Stimulated activated CD8-positive, alpha-beta memory T cell treated with anti-CD3 and anti-CD28 coated beads, Interleukin-15, amount 100 ng/mL, for 1 hour (primary cell): ENCODE measurements at places on chromosomes 5 and 9.

DNA sequence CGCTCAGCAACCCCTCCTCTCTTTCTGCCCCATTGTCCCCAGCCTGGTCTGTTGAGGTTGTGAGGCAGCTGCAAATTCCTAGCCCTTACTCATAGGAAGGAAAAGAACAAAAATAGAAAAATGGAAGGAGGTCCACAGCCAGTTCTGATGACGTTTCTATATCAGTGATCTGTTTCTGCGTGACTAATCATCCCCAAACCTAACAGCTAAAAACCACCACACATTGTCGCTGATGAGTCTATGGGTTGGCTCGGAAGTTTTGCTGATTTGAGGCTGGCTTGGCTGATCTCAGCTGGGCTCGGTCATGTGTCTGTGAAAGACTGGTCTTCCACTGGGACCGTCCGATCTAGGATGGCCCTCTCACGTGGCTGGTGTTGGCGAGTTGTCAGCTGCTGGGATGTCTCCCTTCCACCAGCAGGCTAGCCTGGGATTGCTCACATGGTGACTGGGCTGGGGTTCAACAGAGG, 200.6 kb upstream of the ZNF618 start:
- no peak for DNase-seq

DNA sequence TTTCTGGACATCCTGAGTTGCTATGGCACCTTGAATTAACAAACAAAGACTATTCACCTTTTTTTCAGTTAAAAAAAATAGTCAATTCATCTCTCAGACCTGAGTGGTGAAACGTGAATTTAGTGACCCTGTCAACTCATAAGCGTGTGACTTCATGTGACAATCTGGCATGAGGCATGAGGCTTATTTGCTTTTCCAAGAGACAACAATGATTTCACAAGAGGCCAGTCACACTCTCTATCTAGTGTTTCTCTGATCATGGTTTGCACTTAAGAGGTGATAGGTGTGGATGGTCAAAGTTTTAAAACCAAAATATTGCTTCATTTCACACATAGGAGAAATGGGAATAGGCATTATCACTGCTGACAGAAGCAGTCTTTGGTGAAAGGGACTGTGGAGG, 559.6 kb upstream of the ACO1 start:
- DNase-seq: no peak

GRCh38 chr5:36658038-36658756, 51.8 kb downstream of the SLC1A3 start:
- no peak for DNase-seq

- no peak for DNase-seq
Measured at GRCh38 chr5:54224103-54224826, 86.1 kb downstream of the ARL15 start.

DNA sequence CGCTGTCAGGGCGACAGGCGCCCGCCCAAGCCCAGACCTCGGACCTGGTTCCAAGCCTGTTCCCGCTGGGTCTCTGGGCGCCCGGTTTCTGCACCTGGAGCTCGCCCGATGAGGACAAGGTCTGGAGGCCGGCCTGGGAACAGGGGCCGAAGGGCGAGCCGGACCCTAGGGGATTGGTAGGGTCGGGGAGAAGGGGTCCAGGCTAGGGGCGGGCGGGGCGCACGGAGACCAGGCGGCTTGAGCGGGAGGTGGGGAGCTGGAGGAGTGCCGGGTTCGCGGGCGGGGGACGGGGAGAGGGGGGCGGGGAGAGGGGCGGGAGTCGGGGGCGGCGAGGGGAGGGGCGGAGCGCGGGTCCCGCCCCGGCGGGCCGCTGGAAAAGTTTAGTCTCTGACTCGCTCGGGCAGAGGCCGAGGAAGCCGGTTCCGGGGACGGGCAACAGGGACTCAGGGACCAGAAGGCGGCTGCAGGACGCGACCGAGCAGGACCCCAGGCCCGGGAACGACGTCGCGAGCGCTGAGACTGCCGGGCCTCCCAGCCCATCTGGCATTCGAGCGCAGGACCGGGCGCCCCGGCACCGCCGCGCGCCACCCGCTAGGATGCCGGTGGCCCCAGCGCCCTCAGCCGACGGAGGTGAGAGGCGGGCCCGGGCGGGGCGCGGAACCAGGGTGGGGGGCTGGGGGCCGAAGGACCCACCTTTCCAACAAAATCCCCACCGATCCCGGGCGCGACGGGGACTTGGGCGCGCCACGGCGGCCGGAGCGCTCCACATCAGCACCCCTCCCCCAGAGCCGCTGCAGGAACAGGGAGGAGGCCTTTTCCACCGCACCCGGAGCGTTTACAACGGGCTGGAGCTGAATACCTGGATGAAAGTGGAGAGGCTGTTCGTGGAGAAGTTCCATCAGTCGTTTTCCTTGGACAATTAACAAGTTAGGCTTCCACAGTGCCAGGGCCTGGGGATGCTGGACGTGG, at the start of gene S1PR3:
Gene S1PR3 (plus strand): TSS at position 403 of the 969 bp plus-strand sequence. CDS start 9,733 bp downstream, outside the sequence.
- no peak for DNase-seq

DNA sequence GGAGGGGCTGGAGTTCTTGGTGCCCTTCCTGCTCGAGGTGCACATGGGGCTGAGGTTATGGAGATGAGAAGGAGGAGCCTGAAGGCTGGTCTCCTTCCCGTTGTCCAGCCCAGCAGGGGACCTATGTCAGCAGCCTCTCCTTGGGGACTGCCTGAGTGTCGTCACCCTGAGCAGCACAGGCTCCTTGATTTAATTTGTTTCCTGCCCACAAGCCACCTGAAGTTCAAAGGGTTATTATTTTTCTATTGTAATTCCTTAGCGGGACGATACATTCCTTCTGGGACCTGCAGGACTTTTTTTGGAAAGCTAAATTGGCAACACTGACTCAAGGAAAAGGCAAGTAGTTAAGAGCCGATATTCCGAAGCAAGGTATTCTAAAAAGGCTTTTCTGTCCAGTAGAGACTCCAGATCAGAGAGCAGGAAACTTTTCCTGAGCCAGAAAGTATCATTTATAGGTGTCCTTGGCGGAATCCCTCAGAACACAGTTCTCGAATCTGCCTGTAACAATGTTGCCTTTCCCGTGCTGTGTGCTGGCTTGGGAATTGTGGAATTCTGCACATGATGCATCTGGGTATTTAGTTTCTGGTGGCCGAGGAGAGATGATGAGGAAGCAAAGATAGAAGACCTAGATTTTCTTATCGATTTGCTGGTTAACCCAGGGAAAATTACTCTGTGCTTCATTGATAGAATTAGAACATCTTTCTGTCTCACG, 55.4 kb downstream of the ARHGAP26 start:
- no peak for DNase-seq

- no peak for DNase-seq
Measured at GRCh38 chr9:99419070-99419469, 197.0 kb downstream of the SEC61B start.

DNA sequence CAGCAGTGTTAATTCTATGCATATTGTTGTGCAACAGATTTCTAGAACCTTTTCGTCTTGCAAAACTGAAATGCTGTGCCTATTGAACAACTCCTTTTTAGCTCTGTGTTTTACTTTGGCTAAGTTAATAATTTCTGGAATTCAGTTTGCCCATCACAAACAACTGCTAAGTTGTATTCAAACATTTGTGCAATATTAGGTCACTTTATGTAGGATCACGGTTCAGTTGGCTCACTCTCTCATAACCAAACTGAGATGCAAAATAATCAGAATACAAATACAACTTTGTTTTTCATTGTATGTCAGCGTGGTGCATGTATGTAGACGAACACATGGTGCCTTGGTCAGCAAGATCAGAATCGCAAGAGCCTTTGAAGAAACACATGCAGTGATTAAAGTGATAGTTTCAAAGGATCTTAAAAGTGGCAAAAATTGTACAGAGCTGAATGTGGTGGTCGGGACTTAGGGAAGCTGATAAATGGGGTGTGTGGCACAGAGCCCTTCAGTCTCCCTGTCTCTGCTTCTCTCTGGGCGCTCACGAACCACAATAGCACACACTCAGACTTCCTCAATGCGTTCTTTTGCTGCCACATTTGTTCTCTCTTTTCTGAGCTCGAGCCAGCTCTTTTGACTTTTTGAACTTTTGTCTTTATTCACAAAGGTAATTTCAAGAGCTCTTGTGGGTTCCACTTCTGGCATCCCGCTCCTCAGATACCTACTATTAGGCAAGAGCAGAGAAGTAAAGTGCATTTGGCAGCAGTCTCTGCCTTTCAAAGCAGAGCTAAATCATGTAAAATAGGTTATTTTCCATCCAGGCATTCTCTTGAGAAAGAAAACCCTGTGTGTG, 112.4 kb upstream of the CTSL start:
- no peak for DNase-seq

GRCh38 chr9:96056226-96056625, 180.7 kb downstream of the ERCC6L2 start:
- DNase-seq: no peak

- DNase-seq: no peak
Measured at GRCh38 chr9:123049589-123050222, 16.2 kb downstream of the GPR21 start.

- no peak for DNase-seq
Measured at GRCh38 chr5:138699482-138699881, 53.7 kb upstream of the CTNNA1 start.

DNA sequence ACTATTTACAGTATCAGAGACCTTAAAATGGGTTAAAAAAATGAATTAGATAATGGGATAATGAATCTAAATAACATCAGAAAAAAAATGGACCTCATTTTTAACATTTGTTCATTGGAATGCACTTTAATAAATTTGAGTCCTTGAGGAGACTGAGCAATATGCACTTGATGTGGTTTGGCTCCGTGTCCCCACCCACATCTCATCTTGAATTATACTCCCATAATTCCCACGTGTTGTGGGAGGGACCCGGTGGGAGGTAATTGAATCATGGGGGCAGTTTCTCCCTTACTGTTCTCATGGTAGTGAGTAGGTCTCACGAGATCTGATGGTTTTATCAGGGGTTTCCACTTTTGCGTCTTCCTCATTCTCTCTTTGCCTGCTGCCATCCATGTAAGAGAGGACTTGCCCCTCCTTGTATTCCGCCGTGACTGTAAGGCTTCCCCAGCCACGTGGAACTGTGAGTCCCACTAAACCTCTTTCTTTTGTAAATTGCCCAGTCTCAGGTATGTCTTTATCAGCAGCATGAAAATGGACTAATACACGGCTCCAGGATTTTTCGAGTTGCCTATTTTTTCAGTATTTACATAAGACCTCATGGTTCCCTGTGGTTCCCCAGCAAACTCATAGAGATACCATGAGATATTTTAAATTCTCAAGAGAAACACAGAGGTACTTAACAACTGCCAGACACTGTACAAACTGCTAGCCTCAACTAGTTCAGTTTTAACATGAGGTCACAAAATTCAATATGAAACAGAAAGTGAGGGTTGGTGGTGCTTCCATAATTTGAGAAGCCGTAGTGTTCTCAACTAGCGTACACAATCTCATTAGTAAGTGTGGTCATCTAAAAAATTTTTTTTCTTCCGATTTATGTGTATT, 128.3 kb downstream of the TLE1 start:
- no peak for DNase-seq

DNA sequence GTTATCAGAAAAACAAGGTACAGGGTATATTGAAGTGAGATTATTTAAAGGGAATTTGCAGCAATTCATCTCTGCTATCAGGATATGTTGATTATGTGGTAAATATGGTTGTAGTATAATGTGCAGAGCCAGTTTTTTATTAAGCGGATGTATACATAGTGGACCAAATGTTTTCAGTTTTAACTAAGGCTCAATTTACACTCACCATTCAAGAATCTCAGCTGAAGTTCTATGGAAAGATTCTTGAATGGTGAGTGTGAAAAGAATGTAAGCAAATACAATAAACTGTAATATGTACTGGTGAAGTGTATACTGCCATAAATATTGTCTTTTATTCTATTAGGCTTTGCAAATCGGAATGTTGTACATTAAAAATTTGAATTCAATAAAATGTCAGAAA, 895.9 kb upstream of the CDH10 start:
- no peak for DNase-seq

DNA sequence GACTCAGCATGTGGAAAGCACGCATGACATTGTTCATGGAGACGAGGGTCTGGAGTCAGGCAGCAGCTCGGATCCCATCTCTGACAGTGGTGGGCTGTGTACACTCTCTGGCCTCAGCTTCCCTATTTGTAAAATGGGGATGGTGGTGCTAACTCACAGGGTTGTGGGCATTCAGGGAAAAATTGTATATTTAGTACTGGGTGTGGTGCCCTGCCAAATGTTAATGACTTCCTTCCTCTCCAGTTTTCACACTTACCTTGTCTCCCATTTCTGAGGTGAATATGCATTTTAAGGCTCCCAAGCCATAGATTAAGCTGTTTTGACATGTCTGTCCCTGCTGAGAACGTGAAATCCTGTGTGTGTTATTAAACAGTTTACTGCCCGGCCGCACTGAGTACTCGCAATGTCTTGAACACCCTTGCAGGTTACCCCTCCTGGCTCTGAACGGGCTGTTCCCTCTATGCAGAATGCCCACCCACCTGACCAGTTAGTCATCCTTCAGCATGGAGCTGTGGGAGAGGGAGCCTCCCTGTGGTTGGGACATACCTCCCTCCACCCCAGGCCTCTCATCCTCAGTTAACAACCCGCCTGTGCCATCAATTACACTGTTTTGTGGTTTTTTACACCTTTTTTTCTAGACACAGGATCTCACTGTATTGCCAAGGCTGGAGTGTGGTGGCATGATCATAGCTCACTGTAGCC, 25.8 kb downstream of the TJP2 start:
- DNase-seq: no peak

- no peak for DNase-seq
Measured at GRCh38 chr5:64292611-64293215, 127.1 kb downstream of the RNF180 start.

DNA sequence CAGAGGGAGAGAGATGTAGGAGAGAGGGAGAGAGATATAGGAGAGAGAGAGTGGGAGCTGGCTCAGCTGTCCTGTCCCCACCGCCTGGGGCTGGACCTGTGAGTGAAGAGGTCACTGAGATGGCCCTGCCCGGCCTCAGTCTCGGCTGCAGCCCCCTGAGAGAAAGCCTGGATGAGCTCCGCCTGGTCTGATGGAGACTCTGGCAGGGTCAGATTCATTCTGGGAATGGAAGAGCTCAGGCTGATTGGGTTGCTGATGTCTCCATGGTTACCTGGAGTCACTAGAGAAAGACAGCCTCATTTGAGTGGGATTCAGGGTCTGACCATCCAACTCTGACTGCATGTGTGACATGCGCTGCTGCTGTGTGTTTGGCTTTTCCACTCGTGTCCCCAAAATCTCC, 27.1 kb upstream of the SEMA4D start:
- DNase-seq: no peak

DNA sequence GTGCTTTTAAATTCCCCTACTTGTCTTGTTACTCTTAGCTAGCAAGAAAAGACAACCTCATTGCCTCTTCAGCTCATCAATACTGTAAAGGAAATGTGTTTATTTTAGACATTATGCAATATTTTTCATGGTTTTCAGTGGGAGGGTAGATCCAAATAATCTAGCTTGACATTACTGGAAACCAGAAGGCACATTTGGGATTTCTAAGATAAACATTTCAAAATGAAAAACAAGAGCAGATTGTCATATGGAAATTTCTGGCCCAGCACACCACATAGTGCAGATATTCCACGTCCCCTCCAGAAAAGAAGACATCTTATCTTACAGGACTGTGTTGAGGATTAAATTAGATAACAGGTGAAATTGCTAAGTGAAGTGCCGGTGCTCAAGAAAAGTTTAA, 296.9 kb downstream of the MSX2 start:
- DNase-seq: no peak
